Activated T-helper 1 cell treated with anti-CD3 and anti-CD28 coated beads, Interleukin-2, amount 50 U/mL, for 16 hours (primary cell): ENCODE measurements at places on chromosomes 5 and 9.

DNA sequence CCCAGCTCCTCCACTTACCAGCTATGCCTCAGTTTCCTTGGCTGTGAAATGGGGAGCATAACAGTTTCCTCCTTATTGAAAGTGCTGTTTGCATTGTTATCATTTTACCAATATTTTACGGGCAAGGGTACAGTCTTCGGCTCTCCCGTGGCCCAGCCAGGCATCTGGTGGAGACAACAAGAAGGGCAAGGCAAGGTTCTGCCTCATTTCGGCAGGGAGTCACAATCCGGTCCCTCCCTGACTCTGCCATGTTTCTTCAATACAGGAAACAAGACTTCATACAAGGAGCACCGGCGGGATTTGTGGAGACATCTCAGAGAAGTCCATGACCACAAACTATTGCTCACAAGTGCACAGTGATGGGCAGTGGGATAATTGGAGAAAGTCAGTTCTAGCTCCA is 174.0 kb downstream of the FGF18 start:
- no peak for DNase-seq

- no peak for DNase-seq
These were observed 252.3 kb downstream of the IZUMO3 start for GRCh38 chr9:24293386-24293785.

DNA sequence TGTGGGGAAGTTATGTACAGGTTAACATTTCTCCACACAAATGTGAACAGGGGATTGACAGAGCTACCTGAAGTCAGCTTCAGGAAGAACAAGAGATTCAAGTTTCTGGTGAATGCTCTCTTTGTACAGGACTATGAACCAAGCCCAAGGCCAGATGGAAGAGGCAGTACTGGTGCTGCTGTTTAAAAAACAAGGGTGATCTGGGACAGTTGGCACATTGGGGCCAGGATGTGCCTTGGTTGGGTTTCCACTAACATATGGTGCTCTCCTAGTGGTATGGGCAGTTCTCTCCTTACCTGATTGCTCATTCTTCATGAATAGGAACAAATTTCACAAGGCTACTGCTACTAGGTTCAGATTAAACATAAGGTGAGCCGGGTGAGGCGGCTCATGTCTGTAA is 40.0 kb downstream of the MTMR12 start:
- DNase-seq = no peak

- no peak for DNase-seq
These were observed 11.2 kb upstream of the OLFM1 start for GRCh38 chr9:135076143-135076875.

DNA sequence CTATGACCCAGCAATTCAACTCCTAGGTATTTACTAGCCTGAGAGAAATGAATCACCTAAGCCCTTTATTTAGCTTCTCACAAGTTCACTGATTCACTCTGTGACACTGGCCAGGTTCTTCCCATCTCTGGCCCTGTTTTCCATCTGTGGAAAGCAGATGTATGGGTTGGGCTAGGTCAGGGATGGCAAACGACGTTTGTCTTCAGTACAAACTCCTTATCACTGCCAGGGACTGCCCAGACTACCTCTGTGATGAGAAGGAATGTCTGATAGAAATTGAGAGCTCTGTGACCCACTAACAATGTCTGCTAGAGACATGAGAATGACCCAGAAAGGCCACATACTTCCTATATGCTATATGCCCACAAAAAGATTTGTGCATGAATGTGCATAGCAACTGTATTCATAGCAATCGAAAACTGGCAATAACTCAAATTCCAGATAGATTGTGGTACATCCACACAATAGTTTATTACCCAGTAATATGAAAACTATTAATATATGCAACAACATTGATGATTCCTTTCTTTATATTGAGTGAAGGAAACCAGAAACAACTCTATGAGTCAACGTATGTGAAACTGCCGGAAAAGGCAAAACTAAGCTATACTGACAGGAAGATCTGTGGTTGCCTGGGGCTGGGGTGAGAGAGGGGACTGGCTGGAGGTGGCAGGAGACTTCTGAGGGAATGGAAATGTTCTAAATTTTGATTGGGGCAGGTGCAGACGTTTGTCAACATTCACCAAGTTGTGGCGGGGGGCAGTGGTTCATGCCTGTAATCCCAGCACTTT is 32.0 kb upstream of the ADAM19 start:
- DNase-seq = peak; percentile 34

- no peak for DNase-seq
These were observed 10.8 kb downstream of the ZDHHC11B start for GRCh38 chr5:773517-774264.
